ENCODE measurements at places on chromosomes 7 and 10. TPM values are rescaled to one million over a fixed set of nuclear protein-coding genes. Genes with fewer than 3 reads are reported as not detected.

The TFEC gene
- total RNA-seq = 0.13 TPM

The SLC26A3 gene
- not detected for total RNA-seq

The TRPV5 gene
- total RNA-seq = not detected

The RARRES2 gene
- 1.7 TPM for total RNA-seq

The LRRC4 gene
- 0.03 TPM for total RNA-seq

The CDC14C gene
- total RNA-seq = not detected

The HYCC1 gene
- 170 TPM for total RNA-seq

The ADCY1 gene
- total RNA-seq = 0.26 TPM

The FBXL15 gene
- total RNA-seq = 6.6 TPM

The CRYGN gene
- not detected for total RNA-seq

The PGAM2 gene
- 3.3 TPM for total RNA-seq
